ENCODE measurements at places on chromosomes 3 and 15.

GRCh38 chr15:80679804-80680175 is 15.3 kb upstream of the ABHD17C start:
- no peak for DNase-seq

DNA sequence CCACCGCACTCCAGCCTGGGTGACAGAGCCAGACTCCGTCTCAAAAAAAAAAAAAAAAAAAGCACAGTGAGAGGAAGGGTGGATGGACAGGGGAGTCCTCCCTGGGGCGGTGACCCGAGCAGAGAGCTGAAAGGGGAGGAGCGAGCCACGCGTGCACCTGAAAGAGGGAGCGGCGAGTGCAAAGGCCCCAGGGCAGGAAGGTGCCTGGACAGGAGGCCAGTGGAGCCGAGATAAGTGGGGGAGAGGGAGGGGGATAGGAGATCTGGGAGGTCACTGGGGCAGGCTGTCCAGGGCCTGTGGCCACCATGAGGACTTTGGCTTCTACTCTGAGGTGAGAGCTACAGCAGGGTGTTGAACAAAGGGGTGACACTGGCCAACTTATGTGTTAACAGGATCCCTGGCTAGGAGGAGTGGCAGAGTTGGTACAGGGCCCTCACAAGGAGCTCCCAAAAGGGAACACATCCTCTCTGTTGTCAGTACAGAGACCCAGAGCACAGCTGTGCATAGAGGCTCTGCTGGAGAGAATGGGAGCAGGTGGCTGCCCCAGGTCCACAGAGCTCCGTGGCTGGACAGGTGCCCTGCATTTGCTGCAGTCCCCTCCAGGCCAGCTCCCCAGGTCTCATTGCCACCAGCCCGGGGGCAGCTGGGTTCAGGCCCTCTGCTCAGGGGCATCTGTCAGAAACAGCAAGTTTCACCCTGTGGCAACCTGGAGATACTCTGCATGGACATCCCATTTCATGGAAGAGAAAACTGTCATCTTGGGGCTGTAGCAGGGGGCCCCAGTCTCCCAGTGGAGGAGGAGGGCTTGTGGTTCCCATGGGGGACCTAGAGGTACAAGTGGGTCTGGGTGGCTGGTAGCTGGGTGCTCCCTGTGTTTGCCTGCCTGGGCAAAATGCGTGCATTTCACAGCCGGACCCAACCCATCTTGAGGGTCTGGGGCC is 28.5 kb downstream of the FBLN2 start:
- DNase-seq: no peak

DNA sequence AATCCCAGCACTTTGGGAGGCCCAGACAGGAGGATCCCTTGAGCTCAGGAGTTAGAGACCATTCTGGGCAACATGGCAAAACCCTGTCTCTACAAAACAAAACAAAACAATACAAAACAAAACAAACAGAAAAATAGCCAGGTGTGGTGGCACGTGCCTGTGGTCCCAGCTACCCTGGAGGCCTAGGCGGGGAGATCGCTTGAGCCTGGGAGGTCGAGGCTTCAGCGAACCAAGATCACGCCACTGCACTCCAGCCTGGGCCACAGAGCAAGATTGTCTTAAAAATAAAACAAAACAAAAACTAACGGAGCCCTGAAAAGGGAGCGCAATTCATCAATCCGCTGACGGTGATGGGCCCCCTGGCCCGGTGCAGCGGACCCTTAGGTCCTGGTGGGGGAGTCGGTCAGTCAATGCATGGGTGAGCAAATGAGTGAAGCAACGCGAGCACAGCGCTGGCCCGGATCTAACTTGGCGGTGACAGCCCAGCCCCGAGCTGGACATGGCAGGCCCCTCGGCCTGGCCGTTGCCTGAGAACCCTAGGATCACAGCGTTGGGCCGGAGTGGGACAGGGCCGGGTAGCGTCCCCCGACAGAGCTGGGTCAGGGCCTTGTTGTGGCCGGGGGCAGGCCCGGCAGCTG is 52.4 kb upstream of the BLM start:
- no peak for DNase-seq

DNA sequence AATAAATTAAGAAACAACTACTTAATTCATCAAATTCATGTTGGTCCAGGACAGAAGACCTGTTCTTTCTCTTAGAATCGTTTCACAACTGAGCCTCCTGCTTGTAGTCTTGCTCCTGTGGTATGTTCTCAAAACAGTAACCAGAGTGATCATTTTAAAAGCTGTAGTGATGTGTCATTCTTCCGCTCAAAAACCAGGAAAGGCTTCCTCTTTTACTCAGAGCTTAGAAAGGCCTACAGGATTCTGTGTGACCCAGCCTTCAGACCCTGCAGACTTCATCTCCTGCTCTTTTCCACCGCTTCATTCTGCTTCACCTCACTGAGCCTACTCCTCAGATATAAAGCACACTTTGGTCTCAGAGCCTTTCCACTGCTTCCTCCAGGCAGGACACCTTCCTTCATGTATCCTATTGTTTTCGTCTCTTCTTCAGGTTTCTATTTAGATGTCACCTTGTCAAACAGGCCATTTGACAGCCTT is 22.7 kb downstream of the ST6GAL1 start:
- DNase-seq: no peak

- no peak for DNase-seq
These were observed 9.3 kb downstream of the ARPP19 start for GRCh38 chr15:52559575-52559974.

GRCh38 chr3:44955917-44956316 is 20.1 kb downstream of the ZDHHC3 start:
- no peak for DNase-seq

- DNase-seq: no peak
These were observed 42.2 kb upstream of the POU1F1 start for GRCh38 chr3:87318617-87319021.

DNA sequence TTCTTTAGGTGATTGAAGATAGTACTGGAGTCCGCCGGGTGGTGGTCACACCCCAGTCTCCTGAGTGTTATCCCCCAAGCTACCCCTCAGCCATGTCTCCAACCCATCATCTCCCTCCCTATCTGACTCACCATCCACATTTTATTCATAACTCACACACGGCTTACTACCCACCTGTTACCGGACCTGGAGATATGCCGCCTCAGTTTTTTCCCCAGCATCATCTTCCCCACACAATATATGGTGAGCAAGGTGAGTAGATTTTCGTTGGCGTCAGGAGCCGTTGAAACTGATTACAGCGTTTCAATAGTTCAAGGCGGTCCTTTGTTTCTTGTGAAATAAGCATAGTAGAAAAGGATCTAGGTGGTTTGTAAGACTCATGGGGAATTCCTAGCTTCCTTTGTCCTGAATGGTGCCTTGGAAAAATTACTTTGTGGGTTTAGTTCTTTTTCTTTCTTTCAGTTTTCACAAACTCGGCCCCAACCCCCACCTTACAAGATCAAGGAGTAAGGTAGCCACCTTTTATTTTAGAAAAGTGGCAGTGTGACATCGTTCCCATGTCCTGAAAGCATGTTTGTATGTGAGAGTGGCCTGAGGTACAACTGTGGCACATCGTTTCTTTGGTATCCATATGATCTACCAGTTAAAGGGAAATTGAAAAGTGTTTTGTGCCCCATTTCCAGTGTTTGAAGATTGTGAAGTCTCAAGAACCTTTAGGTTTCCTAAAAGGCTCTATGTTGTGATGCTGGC is 200.6 kb downstream of the GHSR start:
- no peak for DNase-seq

DNA sequence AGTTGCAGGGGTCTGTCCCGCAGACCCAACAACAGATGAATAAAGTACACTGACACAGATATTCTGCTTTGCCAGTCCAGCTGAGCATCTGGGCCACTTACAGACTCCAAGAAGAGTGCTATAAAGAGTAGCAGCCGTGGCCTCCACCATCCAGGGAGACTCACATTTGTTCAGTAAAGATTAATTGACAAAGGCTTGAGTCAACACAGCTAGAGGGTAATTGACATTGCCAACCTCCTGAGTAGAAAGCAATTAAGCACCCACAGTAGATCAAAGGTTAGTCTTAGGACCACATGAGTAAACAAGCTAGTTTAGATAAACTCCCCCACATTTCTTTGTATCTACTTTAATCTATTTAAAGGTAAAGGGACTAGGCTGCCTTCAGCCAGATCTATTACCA is 16.3 kb upstream of the CRTC3 start:
- no peak for DNase-seq

GRCh38 chr3:177687291-177687690 is 490.0 kb upstream of the TBL1XR1 start:
- no peak for DNase-seq

- no peak for DNase-seq
These were observed 8.7 kb downstream of the DISP2 start for GRCh38 chr15:40366457-40367370.

DNA sequence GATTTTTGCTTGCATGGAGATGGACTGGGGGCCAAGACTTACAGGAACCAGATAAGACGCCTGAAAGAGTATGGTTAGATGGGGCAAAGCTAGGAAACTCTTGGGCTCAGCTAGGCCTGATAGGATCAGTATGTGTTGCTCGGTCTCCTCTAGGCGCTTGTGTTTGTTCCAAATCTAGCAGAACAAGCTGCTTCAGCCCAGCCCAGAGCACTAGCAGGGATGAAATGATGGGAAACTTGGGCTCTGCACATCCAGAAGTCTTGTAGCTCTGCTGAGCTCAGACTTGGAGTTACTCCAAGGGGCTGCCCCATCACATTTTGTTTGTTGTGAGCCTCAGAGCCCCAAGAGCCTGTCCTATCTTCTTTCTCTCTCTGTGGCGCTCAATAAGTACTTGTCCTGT is 34.7 kb downstream of the FOXL2 start:
- no peak for DNase-seq

GRCh38 chr3:49593041-49593440 is 38.8 kb downstream of the BSN start:
- DNase-seq: no peak

- peak; percentile 94 for DNase-seq
These were observed 60.4 kb upstream of the CHD2 start for GRCh38 chr15:92839696-92840095.

DNA sequence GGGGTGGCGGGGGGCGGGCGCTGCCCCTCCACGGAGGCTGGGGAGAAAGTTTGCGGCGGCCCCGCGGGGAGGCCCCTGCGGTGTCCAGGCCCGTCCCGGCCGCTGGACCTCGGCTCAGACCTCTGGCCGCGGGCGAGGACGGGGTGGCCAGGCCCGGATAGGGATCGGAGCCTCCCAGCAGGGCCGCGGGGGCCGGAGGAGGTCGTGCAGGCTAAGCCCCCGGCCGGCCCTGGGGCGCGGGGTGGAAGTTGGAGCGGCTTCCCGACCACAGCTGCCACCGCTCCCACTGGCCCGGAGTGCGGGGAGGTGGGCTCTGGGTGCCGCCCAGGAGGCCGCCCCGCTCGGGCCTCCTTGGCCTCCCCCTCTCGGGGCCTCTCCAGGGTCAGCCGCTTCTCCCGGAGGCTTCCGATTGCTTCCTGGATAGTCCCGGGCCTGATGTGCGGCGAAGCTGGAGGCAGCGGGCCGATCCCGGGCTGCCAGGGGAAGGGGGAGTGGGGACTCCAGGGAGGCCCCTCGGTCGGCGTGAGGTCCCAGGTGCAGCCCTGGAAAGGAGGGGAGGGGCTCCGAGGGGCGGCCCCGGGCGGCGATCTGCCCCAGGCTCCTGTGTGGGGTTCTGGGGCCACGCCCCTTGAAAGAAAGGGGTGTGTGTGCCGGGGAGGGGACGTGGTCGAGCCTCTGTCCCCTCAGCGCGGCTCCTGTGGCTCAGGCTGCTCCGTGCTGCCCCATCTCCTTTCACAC is 907 bp downstream of the PLXNA1 start:
- no peak for DNase-seq

GRCh38 chr15:25761971-25762662 is 101.0 kb downstream of the ATP10A start:
- no peak for DNase-seq

GRCh38 chr3:130820976-130821375 is 72.9 kb upstream of the ATP2C1 start:
- no peak for DNase-seq

GRCh38 chr3:123618076-123618708 is 33.3 kb upstream of the HACD2 start:
- no peak for DNase-seq

DNA sequence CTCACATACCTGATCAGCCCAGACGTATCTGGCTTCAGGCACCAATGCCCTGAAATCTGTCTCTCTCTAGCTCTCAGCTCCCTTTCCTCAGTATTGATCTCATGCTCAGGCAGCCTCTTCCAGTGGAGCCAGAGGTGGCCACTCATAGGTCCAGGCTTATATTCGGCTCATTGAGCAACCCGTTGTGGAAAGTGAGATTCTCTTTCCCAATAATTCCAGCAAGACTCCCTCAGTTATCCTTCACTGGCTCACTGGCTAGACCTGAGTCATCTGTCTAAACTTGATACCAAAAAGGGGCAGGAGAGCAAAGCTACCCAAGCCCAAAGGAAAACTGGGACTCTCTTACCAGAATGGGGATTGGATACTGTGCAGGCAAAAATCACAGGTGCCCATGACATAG is 33.4 kb upstream of the FRMD4B start:
- DNase-seq: no peak

GRCh38 chr15:87591582-87591981 is 665.0 kb downstream of the NTRK3 start:
- no peak for DNase-seq

DNA sequence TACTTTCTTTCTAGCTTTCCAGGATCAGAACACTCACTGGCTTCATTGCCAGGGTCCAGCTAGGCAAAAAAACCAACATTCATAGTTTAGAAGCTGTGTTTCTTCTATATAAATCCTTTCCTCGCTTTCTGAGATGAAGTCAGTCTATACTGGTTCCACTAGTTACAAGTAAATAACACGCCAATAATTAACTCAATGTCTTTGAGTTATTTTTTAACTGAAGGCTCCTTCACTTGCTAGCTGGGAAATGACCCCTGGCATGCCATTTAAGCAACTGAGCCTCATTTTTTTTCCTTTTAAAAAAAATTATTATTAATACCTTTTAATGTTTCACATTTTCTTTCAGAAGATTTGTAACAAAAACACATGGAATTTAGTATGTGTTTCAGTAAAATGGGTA is 2.1 kb upstream of the CCDC174 start:
- DNase-seq: no peak

GRCh38 chr3:14537590-14538450 is 2.3 kb downstream of the GRIP2 start:
- no peak for DNase-seq

GRCh38 chr3:106257172-106257571 is 388.4 kb upstream of the CBLB start:
- no peak for DNase-seq

DNA sequence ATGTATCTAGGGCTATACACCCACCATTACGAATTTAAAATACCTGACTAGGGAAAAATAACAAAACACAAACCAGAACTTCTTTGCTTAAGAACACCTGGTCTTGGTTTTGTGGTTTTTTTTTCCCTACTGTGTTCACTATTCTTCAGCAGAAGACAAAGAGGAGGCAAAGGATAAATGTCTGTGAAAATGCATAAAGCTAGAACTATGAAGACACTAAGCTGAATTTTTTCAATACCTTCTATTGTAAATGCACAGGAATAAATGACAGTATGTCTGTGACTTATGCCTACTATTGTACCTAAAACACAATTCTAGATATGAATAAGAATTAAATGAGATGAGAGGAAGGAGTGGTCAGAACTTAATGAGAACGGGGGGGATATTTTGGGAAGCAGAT is 86.9 kb downstream of the TBL1XR1 start:
- DNase-seq: no peak
